ENCODE measurements at places on chromosomes 6 and 20. TPM values are rescaled to one million over a fixed set of nuclear protein-coding genes. Genes with fewer than 3 reads are reported as not detected.

Gene ZNF831
- total RNA-seq = not detected

Gene IPCEF1
- 0.94 TPM for total RNA-seq

Gene VPS16
- 28.3 TPM for total RNA-seq

Gene OLIG3
- not detected for total RNA-seq

Gene SEMG1
- not detected for total RNA-seq

Gene LST1
- not detected for total RNA-seq

Gene HACE1
- total RNA-seq = 5.7 TPM

Gene TTK
- total RNA-seq = 25.9 TPM

Gene SLC26A8
- not detected for total RNA-seq

Gene ATP5F1E
- total RNA-seq = 35.5 TPM
